ENCODE measurements at places on chromosomes 1 and 21.

- DNase-seq: no peak
These were observed 493 bp upstream of the ELOA start for GRCh38 chr1:23742670-23743286.

GRCh38 chr1:11478571-11479374 lies at the start of gene DISP3:
TSS of gene DISP3 (plus strand) at chr1:11479155. CDS start at chr1:11500993, 21,838 bp downstream.
- peak; percentile 69 for DNase-seq

GRCh38 chr1:218367118-218367517 lies 22.0 kb downstream of the TGFB2 start:
- DNase-seq: no peak

DNA sequence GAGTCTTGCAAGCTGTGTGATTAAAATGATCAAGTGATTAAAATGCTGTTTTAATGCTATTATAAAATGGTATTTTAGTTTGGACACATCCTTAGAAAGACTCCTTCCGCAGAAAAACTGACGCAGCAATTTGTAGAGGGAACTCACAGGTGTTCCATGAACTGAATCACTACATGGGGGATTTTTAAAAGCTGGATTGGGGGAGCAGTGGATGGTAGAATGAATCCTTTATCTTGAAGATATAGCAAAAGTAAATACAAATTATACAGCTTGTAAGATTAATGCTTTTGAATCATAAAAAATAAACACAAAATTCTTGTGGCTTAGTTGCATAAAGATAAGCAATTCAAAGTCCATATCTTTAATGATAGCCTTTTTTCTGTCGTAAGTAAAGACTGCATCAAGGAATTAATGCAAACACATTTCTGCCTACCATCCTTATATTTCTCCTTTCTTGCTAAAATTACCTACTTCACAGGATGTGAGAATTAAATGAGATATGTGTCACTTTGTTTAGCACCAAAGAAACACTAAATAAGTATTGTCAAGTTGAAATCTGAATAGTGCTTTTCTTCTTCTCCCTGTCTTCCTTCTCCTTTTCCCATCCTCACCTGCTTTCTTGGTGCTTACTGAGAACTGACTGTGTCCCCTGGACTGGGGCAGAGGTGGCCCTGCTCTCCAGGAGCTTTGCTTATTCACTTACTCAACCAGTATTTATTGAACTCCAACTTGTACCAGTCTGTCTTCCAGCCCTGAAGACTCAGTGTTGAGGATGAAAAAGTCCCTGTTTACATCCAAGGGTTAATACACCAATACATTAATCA lies 61.5 kb upstream of the F3 start:
- DNase-seq: no peak

- no peak for DNase-seq
These were observed 31.4 kb upstream of the TARDBP start for GRCh38 chr1:10980841-10981727.

- DNase-seq: no peak
These were observed 202.6 kb downstream of the PTPRC start for GRCh38 chr1:198841477-198841876.

GRCh38 chr1:10754568-10755329 lies 41.7 kb downstream of the CASZ1 start:
- no peak for DNase-seq

GRCh38 chr1:118291661-118292060 lies 106.6 kb upstream of the SPAG17 start:
- no peak for DNase-seq

GRCh38 chr1:2110738-2111673 lies 60.8 kb downstream of the PRKCZ start:
- no peak for DNase-seq

DNA sequence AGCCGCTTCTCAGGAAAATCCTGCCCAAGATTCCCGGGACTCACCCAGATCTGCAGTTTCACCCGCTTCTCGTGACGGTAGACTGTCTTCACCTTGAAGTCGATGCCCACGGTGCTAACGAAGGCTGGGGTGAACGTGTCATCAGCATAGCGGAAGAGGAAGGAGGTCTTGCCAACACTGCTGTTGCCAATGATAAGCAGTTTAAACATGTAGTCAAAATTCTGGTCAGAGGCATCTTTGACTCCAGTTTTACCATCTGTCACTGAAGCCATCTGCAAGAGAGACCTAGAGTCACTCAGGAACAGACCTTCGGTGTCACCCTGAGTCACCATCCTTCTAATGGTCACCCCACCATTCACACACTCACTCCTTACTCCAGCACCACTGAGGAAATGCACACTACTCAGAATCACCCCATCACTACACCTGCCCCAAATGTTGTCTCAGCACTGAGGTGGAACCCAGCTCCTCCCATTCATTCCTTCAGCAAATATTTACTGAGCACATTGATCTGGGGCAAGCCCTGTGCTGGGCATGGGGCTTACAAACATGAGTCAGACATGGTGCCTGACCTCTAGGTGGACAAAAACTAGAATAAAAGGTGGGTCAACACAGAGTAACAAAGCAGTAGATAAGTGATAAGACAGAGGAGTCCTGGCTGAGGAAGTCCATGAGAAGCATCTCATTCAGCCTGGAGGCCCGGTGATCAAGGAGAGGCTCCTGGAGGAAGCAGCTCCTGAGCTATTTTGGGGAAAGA lies 13.5 kb downstream of the RAB3B start:
- no peak for DNase-seq

- no peak for DNase-seq
These were observed 16.8 kb upstream of the PLEKHG5 start for GRCh38 chr1:6508154-6508815.

DNA sequence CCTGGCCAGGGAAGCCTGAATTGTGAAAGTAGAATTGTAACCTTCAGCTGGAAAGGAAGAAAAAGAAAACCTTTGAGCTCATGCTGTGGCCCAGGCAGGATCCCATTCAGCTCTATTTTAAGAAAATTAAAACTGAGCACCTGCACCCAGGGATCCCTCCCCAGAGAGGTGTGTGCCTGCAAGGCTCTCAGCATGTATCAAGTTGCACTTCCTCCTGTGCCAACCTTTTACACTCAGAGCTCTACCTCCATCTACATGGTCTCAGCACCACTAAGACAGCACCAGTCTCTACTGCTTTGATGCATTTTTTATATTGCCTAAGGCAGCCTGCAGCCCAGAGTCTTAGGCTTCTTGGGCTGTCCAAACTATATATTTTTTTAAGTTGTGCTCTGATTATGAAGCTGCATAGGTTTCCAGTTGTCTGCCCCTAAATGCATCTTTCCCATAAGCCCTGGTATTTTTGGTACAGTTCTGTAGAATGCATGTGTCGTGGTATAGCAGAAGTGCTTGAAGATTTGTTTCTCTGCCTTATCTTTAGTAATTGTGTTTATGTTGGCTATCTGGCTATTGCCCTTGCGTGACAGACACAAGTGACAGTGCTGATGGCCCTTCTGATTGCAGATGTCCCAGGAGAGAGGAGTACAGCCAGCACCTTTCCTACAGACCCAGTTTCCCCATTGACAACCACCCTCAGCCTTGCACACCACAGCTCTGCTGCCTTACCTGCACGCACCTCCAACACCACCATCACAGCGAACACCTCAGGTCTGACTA lies 63.1 kb downstream of the PTPRC start:
- no peak for DNase-seq

DNA sequence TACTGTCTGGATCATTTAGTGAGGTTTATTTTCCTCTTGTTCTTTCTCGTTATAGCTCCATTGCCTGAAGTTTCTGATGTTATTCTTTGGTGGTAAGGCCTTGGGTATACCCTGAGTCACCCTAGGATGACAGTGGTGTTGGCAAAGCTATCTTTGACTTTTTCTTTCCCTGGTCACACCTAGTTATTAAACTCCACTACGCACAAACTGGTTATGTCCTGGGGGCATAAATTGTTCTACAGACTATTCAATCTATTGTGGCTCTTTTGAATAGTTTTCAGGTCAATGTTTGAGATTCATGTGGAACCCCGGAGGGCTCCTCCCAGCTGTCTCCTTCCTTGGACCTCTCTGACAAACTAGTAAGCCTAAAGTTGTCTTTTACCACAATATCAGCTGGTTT lies 157.7 kb downstream of the SLC35F3 start:
- DNase-seq: no peak

GRCh38 chr1:217354895-217355294 lies 276.0 kb downstream of the GPATCH2 start:
- DNase-seq: no peak

- DNase-seq: no peak
These were observed 3.5 kb upstream of the VASH2 start for GRCh38 chr1:212946872-212947271.

GRCh38 chr21:42039911-42040351 lies 29.8 kb upstream of the ZBTB21 start:
- no peak for DNase-seq

DNA sequence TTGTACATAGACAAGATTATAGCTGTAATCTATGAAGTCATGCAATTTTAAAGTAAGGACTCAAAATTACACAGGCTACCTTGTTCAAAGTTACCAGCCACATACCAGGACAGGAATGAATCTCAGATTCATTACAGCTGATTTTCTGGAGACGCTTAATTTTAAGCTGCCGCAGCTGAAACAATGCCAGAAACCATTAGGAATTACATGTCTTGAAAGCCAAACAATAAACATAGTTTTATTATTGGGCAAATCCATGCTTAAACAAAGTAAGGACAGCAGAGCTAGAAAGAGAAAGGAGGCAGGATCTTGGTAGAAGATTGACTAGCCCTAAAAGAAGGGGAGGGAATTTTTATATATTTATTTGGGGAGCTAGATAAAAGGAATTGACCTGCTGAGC lies 19.2 kb upstream of the CD1D start:
- no peak for DNase-seq

DNA sequence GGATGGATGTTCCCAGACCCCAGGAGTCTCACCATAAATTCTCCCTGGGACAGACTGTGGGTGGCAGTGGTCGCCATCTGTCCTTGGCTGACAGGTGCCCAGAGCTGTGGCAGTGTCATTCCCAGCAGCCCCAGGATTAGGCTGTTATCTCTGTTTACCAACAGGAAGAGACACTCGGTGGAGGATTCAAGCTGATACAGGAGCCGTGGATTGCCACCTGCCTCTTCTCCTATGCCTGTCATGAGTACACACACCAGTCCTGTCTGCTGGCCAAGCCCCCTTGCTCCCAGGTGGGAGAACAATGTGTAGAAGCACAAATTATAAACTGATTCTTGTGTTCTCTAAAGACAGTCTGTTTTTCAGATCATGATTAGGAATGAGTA lies 152.6 kb downstream of the ETS2 start:
- DNase-seq: no peak

DNA sequence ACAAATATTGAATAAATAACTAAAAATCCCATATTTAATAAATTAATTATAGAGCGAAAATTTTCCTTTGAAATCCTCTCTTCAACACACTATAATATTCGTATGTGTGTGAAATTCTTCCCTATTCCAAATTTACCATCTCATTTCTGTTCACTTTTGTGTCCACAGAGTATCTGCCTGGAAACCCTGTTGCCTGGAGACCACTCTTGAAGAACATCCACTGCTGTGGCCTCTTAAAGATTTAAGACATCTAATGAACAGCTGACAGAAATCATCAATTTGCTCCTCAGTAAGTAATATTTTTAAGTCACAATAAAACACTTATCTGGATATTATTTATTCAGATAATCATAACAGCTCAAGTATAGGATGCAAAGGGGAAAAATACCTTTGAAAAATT lies 69.7 kb downstream of the CYYR1 start:
- no peak for DNase-seq

DNA sequence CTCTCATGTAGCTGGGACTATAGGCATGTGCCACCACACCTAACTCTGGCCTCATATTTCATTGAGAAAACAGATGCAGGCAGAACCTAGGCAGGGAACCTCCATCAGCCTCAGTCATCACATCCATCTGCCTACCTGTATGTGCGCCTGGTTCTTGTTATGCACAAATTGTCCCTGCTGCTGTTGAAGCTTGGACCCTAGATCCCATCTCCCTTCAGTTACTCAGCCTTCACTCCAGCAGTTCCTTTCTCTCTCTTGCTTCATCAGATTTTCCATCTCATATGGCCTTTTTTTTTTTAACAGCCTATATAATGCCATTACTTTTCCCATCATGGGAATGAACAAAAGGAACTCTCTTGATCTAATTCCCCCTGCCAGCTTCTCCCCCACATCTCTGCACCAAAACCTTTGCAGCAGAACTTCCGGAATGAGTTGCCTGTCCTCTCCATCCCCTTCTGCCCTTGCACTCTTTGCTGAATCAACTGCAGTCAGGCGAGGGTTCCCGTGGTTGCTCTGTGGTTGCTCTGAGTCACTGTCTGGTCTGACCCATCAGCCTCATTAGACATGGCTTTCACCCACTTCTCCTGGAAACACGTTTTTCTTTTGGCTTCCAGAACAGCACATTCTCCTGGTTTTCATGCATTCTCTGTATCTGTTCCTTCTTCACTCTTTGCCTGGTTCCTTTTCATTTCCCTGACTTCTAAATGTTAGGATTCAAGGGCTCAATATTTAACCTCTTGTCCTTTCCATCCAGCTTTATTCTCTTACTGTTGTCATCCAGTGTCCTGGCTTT lies 41.5 kb downstream of the UBE4B start:
- no peak for DNase-seq

GRCh38 chr1:236142253-236143103 lies at the start of gene GPR137B:
TSS of gene GPR137B (plus strand) at chr1:236142539. CDS start at chr1:236142623, 84 bp downstream.
- DNase-seq: peak; percentile 46

DNA sequence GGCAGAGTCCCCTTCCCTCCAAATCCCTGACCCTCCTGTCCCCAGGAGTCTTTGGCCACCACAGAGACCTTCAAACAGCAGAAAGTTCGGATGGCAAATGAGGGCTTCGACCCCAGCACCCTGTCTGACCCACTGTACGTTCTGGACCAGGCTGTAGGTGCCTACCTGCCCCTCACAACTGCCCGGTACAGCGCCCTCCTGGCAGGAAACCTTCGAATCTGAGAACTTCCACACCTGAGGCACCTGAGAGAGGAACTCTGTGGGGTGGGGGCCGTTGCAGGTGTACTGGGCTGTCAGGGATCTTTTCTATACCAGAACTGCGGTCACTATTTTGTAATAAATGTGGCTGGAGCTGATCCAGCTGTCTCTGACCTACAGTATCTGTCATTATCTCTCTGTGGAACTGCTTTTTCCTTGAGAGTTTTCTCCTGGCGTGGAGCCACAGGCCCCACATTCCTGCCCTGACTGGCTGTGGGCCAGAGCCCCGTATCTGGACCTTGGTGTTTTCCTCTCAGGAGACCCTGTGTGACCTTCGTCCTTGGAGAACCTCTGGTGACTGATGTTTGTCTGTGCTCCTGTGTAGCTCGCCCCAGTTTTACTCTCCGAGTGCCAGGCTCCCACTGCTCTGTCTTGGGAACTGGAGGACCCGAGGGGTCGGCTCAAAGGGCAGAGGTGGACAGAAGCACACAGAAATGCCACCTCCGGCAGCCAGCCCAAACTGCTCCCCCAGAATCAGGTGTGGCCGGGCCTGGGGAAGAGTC lies 4.8 kb downstream of the SLC27A3 start:
- DNase-seq: no peak

DNA sequence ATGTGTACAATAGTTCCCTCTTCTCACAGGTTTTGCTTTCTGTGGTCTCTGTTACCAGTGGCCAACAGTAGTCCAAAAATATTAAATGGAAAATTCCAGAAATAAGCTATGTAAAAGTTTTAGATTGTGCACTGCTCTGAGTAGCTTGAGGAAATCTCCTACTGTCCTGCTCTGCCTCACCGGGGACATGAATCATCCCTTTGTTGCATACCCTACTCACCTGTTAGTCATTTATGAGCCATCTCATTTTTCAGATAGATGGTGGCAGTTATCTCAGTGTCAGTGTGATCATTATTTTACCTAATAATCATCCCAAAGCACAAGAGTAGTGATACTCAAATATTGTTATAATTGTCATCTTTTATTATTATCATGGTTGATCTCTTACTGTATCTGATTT lies 688.1 kb downstream of the PLA2G4A start:
- DNase-seq: no peak

- DNase-seq: no peak
These were observed 61.7 kb downstream of the GPR137B start for GRCh38 chr1:236204039-236204438.
